H1 (cell line): ENCODE measurements at places on chromosomes 2 and 18. TPM values are rescaled to one million over a fixed set of nuclear protein-coding genes. Genes with fewer than 3 reads are reported as not detected.
A peak's percentile ranks its signal among the peaks of the same experiment; 100 is the strongest.

GRCh38 chr2:149871091-149871885 is 283.7 kb upstream of the MMADHC start:
- H3K27ac ChIP-seq: no peak overlapping the region
- H3K36me3 ChIP-seq: no peaks in the 10 kb centered on the region
- H3K4me1 ChIP-seq: no peaks in the 10 kb centered on the region
- DNase-seq: no peak
- no peak overlapping the region for H3K4me3 ChIP-seq
- no peaks in the 10 kb centered on the region for H3K27me3 ChIP-seq

IL18R1 gene
- total RNA-seq: 0.54 TPM in 1 of 2 replicates, not detected in the other

- DNase-seq: no peak
- peaks cover 2% of the 10 kb centered on the region for H3K4me1 ChIP-seq
- H3K4me3 ChIP-seq: no peak overlapping the region
- H3K27me3 ChIP-seq: no peaks in the 10 kb centered on the region
- H3K27ac ChIP-seq: no peak overlapping the region
Measured at GRCh38 chr2:40511661-40512213, 59.8 kb upstream of the SLC8A1 start.

DNA sequence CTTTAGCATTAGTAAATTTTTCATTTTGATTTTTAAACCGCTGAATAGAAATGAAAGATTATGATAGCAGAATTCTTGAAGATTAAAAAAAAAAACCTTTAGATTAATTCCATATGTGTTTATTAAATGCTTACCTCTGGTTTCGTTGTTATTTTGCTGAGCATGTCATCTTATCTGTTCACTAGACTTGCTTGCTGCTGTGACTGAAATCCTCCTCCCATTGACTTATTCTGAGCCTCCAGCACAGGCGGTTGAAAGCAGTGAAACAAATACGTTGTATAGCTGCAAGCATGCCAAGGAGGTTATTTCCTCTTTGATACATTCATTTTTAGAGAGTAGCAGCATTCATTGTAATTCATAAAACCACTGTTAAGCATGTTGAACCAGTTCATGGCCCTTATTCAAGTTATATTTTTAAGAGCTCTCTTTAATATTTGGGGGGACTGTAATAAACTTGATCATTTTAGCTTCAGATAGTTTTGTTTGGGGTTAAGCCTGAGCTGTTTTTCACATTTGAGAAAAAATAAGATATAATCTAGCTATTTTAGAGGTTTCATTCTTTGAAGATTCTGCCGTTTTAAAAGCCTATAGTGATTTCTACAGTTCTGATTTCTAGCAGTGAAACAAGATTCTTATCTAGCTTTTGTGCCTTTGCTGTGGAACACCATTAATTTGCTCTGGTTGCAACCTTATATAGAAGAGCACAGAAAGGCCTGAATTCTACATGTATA is at the start of gene HTR2B:
TSS of gene HTR2B (minus strand) at position 205 of the 731 bp plus-strand sequence. CDS start 1,278 bp downstream, outside the sequence.
- peaks cover 11% of the 10 kb centered on the region; the same call in 1 of the 2 replicates for H3K4me1 ChIP-seq
- no peak within 1 kb of the TSS for H3K27ac ChIP-seq
- no peaks in the 10 kb centered on the region for H3K27me3 ChIP-seq
- no peaks in the 10 kb centered on the region for H3K36me3 ChIP-seq
- no peak within 1 kb of the TSS for H3K4me3 ChIP-seq

DNA sequence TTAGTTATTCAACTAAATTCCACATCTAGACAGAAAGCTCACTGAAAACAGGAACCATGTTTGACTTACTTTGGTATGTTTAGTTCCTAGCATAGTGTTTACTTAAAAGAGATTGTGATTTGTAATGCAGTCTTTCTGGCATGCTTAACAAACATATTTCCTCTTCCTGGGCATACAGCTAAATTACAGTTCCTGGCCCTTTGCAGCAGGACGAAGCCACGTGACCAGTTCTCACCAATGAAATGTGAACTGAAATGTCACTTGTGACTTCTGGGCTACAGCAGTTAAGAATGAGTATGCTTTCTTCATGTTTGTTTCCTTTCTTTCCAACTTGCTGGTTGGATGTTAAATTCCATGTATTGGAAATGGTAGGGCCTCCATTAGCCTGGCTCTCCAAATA is 330.5 kb downstream of the FIGN start:
- no peak overlapping the region for H3K27ac ChIP-seq
- H3K36me3 ChIP-seq: no peaks in the 10 kb centered on the region
- no peaks in the 10 kb centered on the region for H3K4me1 ChIP-seq
- DNase-seq: no peak
- no peaks in the 10 kb centered on the region for H3K27me3 ChIP-seq

CCDC141 gene
- 21.4 and 21.6 TPM in 2 replicates for total RNA-seq

ALLC gene
- total RNA-seq: not detected in 2 replicates

SIGLEC15 gene
- total RNA-seq: 0.37 and 0.54 TPM in 2 replicates

- H3K27me3 ChIP-seq: no peaks in the 10 kb centered on the region
- H3K27ac ChIP-seq: no peak overlapping the region
- no peak for DNase-seq
- H3K4me3 ChIP-seq: no peak overlapping the region
Measured at GRCh38 chr2:151616760-151617339, 117.4 kb downstream of the NEB start.

KLHL29 gene
- total RNA-seq: 4.3 and 4.7 TPM in 2 replicates

- H3K4me3 ChIP-seq: no peak overlapping the region
- no peaks in the 10 kb centered on the region for H3K36me3 ChIP-seq
- H3K4me1 ChIP-seq: no peaks in the 10 kb centered on the region
- no peaks in the 10 kb centered on the region for H3K27me3 ChIP-seq
- DNase-seq: no peak
Measured at GRCh38 chr2:69223759-69224511, 163.1 kb downstream of the GFPT1 start.

- no peaks in the 10 kb centered on the region for H3K4me1 ChIP-seq
- no peaks in the 10 kb centered on the region for H3K36me3 ChIP-seq
- no peak overlapping the region for H3K4me3 ChIP-seq
- no peak for DNase-seq
- H3K27me3 ChIP-seq: no peaks in the 10 kb centered on the region
Measured at GRCh38 chr18:9861157-9861556, 24.6 kb upstream of the TXNDC2 start.

DNA sequence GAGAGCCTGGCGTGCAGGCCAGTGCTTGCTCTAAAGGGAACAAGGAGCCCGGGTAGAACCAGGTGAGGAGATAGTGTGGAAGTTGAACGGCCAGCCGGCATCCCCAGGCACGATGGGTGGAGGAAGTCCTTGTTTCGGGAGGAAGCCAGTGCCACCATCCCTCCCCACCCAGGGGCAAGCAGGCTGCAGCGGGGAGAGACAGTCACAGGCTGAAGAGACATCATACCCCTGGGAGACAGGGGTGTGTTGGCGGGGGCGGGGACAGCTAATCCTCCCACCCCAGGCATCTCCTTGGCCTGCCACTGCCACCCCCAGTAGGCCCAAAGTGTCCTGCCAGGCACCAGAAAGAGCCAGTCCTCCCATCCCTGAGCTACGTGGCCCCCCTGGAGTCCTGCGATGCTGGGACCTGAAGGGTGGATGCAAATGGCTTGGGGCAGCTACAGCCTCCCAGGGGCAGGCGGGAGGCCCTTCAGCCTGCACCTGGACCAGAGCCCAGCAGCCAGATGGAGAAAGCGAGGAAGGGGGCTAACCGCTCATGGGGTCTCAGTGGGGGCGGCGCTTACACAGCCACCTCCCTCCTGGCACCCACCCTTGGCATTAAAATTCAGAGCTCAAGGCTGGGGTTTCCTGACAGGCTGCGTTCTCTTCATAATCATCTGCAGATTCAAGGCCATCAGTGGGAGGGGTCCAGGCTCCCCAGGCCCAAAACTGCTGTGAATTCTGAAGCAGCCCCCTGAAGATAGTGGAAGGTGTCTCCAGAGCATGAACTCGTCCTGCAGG is 14.8 kb upstream of the GPR55 start:
- H3K27ac ChIP-seq: no peak overlapping the region
- H3K4me3 ChIP-seq: no peak overlapping the region
- H3K4me1 ChIP-seq: no peaks in the 10 kb centered on the region
- H3K27me3 ChIP-seq: no peaks in the 10 kb centered on the region
- DNase-seq: no peak
- H3K36me3 ChIP-seq: no peaks in the 10 kb centered on the region

DNA sequence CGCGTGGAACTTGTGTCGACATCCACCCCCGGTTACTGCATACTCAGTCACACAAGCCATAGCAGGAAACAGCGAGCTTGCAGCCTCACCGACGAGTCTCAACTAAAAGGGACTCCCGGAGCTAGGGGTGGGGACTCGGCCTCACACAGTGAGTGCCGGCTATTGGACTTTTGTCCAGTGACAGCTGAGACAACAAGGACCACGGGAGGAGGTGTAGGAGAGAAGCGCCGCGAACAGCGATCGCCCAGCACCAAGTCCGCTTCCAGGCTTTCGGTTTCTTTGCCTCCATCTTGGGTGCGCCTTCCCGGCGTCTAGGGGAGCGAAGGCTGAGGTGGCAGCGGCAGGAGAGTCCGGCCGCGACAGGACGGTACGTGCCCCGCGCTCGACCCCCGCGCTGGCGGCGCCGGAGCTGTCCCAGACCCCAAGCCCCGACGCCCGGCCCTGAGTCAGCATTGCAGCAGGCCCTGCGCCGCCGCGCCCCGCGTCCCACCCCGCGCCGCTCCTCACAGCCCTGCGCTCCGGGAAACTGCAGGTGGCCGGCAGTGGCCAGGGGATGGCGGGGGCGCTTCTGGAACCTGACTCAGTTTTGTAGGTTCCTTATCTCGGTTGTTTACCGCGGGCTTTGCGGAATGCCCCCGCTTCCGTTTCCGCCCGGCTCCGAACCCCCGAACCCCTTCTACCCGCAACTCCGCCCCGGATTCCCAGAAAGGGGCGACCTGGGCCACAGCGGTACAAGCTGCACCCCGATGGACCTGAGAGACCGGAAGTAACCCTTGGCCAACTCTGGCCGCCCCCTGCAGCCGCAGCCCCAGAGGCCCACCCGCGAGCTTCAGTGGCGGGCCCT is at the start of gene CFLAR:
TSS of gene CFLAR (plus strand) at position 50 of the 844 bp plus-strand sequence. CDS start 13,702 bp downstream, outside the sequence.
- no peaks in the 10 kb centered on the region for H3K36me3 ChIP-seq
- peaks cover 11% of the 10 kb centered on the region for H3K4me1 ChIP-seq
- H3K4me3 ChIP-seq: peak within 1 kb of the TSS; percentile 68
- peak within 1 kb of the TSS; percentile 58 for H3K27ac ChIP-seq
- no peaks in the 10 kb centered on the region for H3K27me3 ChIP-seq
- no peak for DNase-seq

DNA sequence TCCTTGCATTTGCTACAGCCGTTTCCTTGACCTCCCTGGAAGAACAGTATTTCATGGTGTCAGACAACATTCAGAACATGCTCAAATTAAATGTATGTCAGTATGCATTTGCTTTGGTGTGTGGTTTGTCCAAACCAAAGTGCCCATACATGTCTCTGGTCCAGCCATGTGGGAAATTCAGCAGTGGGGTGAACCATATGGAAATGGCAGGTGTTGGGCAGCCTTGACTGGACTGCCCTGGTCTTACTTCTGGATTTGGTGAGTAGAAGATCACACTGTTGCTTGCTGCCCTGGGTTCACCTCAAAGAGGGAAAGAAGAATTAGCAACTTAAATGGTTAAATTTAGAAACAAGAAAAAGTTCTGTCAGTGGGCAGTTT is 84.5 kb downstream of the MSH2 start:
- no peaks in the 10 kb centered on the region for H3K4me1 ChIP-seq
- H3K36me3 ChIP-seq: no peaks in the 10 kb centered on the region; the same call in 1 of the 2 replicates
- no peaks in the 10 kb centered on the region for H3K27me3 ChIP-seq
- DNase-seq: no peak
- no peak overlapping the region for H3K27ac ChIP-seq

DNA sequence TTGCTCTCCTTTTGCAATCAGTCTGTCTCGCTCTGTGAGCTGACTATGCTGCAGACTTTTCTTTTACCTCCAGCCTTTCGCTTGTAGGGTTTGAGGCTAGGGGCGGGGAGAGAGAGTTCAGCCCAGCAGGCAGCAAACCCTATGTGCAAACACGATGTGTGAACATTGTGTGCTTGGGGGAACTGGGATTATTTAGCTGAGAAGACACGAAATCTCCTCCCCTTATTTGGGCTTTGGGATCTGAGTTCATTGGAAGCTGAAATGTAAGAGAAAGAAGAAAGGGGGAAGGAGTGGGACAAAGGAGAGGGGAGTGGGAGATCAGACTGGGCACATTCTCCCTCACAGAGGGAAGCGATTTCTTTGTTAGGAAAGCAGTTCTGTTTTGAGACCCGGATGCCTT is 189.6 kb upstream of the TNP1 start:
- no peak overlapping the region for H3K27ac ChIP-seq
- no peak for DNase-seq
- no peaks in the 10 kb centered on the region for H3K4me1 ChIP-seq
- no peaks in the 10 kb centered on the region for H3K36me3 ChIP-seq
- no peak overlapping the region for H3K4me3 ChIP-seq

DNA sequence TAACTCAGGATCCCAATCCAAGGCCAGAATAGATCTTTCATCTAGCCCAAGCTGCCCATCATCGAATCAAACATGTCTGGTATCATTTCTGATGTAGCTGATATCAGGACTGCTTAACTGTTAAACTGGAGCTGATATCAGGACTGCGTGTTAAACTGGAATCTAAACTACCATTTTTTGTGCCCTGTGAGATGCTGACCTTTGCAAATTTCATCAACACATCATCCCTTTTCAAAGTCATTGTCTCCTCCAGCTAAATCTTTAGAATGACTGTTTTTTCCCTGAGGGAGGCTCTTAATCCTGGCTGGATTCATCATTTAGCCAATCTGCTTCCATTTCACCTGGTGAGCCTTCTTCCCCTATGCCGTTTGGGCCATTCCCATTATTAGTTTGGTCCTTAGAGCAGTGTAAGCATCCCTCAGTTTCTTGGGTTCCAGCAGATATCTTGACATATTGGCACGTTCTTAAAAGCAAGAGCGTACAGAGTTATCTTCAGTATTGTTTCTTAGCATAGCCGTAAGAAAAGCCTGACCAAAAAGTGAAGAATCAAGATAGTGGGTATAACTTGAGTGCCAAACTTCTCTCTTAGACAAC is 12.3 kb downstream of the RPL31 start:
- DNase-seq: no peak
- no peaks in the 10 kb centered on the region for H3K4me1 ChIP-seq
- H3K27me3 ChIP-seq: no peaks in the 10 kb centered on the region
- H3K4me3 ChIP-seq: no peak overlapping the region
- H3K27ac ChIP-seq: no peak overlapping the region

GRCh38 chr18:62364558-62364957 is 39.4 kb downstream of the TNFRSF11A start:
- no peak overlapping the region for H3K4me3 ChIP-seq
- peaks cover 3% of the 10 kb centered on the region for H3K4me1 ChIP-seq
- peaks cover 6% of the 10 kb centered on the region; the same call in 1 of the 2 replicates for H3K36me3 ChIP-seq
- no peaks in the 10 kb centered on the region for H3K27me3 ChIP-seq
- no peak overlapping the region for H3K27ac ChIP-seq
- no peak for DNase-seq

NCL gene
- 1,442 and 1,478 TPM in 2 replicates for total RNA-seq

FEV gene
- not detected in 2 replicates for total RNA-seq
